Dermis microvascular lymphatic vessel endothelial cell (primary cell): ENCODE measurements at places on chromosomes 13 and 19.
A peak's percentile ranks its signal among the peaks of the same experiment; 100 is the strongest.

- no peak for DNase-seq
Measured at GRCh38 chr19:23855676-23856075, 59.0 kb upstream of the ZNF726 start.

GRCh38 chr13:73212482-73212881 lies 153.7 kb downstream of the KLF5 start:
- no peak for DNase-seq

- peak; percentile 43 for DNase-seq
Measured at GRCh38 chr13:26254583-26255111, 718 bp downstream of the CDK8 start.

- DNase-seq: peak; percentile 38
Measured at GRCh38 chr19:11446652-11447301, 11.3 kb downstream of the PRKCSH start.

DNA sequence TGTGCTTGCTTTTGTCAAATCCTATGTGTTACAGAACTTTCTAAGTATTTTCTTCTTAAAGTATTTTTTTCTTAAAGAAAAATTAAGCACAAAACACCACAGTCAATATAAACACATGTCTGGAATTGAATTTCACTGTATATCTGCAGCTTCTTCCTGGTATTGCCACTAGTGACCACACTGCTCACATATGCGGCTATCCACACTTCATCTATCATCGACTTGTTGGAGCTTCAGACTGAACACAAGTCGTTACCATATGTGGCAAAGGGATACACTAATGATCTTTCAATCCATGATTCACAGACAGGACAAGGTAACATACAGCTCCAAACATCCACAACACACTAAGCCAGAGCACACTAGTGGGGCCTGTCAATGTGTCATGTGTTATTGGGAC lies 498.4 kb upstream of the ARGLU1 start:
- DNase-seq: no peak

DNA sequence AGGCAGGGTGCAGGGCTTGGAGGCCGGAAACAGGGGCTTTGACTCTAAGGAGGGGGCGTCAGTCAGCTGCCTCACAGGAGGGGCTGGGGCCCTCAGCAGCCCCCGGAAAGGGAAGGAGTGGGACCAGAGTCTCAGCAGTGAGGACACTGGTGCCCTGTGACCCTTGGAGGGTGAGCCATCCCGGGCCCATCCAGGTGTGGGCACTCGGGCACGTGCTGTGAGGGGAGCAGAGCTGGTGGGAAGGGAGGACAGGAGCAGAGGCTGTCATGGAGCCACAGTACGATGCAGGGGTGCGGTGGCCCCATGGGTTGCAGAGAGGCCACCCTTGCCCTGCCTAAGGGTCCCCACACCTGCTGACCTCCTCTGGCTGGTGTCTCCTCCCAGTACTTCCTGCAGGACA lies 19.1 kb upstream of the ZNF544 start:
- no peak for DNase-seq

DNA sequence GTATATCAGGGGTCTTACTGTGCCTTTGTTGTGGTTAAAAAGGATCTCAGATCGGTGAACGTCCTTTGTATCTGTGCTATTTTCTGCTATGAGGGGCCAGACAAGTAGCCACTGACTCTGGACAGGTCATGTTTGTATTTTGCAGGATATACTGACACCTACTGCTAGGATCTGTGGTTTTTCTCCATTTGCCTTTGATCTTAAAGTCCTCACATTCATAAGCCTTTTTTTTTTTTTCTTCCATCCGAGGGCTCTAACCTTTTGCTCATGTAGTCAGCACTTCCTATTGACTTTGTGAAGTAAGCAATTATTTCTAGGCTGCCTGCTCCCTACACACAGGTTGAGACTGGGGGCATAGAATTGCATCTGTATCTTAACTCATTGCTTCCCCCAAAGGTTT lies 106.2 kb downstream of the SLITRK5 start:
- no peak for DNase-seq

DNA sequence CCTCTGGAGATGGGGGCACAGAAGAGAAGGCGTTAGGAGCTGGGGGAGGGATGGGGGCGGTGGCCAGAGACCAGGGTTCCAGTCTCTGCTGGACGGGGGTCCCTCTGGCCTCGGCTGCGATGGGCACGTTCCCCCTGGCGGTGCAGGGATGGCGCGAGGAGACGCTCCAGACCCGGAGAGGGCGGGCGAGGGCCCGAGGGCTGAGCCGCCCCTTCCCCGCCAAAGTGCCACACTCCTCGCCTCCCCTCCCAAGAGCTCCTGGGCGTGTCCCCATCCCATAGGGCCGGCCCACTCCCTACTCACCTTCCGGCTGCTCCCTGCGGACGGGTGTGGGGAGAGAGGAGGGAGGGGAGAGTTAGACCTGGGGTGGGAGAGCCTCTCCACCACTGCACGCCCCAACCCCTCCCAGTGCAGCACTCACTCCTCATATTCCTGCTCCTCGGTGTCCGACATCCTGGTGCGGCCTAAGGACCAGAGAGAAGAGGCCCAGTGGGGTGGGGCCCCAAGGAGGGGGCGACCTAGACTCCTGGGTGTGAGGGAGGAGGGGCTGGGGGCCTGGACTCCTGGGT lies 2.2 kb downstream of the TNNT1 start:
- no peak for DNase-seq

- no peak for DNase-seq
Measured at GRCh38 chr13:72537395-72537780, 190.0 kb downstream of the MZT1 start.

- DNase-seq: no peak
Measured at GRCh38 chr13:103104340-103104739, 38.1 kb upstream of the SLC10A2 start.

DNA sequence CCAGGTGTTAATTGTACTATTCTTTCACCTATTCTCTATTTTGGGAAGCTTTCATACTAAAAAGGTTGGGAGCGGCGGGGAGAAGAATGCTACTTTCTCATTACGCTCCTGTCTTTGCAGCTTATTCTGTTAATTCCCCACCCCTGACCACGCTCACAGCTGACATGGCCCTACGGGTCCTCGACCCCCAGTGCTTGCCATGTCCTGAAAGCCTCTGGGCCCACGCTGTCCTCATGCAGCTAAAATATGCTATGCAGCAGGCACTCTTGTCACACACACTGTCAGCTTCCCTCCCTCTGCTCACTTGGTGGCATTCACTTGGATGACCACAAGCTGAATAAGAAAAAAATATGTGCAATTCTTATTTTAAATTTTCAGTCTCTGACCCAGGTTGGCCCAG lies 126.3 kb downstream of the RNF17 start:
- no peak for DNase-seq

DNA sequence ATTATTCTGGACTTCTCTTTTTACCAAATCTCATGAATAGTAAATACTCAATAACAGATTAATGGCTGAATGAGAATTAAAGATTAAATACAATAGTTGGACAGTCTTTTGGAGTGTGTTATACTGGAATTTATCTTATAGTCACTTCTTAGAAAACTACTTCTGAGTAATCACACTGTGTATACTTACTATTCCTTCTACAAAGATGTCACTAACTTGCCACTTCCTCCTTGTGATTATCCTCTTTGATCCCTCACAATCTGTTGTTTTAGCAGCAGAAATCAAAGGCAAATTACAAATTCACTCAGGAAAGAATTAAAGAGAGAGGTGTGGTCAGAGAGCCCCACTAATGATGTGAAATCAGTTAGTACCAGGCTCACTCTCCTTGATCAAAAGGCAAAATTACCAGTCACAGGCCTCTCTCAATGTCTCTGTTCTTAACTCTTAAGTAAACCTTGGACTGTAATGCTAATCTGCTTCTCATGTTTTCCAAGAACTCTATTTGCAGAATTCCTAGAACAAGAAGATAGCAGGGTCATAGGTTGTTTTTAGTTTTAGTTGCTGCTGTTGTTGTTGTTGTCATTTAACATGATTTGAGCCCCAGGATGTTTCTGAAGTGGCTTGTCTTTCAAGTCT lies 37.3 kb upstream of the FNDC3A start:
- no peak for DNase-seq

- DNase-seq: no peak
Measured at GRCh38 chr19:29476528-29476927, 49.3 kb upstream of the VSTM2B start.

DNA sequence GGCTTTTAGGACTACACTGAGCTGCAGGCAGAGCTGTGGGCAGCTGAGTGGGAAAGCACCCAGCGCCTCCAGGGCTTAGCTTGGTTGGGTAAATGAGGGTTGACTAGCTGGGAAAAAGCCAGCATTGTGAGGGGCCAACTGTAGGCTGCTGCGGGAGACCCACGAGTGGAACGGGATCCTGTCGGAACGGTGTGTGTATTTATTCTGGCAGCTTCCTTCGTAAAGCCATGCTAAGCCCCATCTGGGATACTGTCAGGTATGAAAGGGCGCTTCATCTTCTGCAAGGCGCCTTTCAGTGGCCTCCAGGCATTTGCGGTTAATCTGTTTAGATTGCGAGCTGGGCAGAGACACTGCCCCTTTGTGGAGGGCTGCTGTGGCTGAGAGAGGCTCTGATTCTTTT lies 39.5 kb upstream of the CNMD start:
- DNase-seq: no peak

DNA sequence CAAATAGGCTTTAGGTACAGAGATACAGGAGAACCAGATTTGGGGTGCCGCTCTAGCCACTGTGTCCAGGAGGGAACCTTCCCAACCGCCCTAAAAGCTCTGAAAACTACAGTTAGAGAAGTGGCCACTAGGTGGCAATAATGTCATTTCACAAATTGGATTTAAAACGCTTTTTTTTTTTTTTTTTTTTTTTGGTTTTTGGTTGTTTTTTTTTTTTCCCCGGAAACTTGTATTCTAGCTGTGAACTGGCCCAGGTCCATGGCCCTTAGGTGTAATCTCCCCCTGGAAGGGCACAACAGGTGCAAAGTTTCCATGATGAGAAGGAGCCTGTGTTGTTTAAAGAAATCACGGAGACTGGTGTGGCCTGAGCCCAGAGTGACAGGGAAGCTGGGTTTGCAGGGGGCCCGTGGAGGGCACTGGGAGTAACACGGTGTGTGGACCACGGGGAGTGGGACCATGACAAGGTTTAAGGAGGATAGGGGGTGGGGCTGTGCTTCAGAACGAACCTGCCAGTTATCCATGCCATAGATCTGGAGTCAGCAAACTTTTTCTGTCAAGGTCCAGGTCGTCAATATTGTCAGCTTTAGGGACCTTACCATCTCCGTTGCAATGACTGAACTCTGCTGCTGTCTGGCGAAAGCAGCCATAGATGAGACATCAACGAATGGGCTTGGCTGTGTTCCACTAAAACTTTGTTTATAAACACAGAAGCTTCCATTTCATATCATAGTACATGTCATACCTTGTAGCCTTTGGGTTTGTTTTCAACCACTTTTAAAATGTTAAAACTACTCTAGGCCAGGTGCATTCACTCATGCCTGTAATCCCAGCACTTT lies 10.1 kb downstream of the OR1I1 start:
- DNase-seq: peak; percentile 75

- no peak for DNase-seq
Measured at GRCh38 chr19:11151181-11151580, 4.4 kb downstream of the SPC24 start.

DNA sequence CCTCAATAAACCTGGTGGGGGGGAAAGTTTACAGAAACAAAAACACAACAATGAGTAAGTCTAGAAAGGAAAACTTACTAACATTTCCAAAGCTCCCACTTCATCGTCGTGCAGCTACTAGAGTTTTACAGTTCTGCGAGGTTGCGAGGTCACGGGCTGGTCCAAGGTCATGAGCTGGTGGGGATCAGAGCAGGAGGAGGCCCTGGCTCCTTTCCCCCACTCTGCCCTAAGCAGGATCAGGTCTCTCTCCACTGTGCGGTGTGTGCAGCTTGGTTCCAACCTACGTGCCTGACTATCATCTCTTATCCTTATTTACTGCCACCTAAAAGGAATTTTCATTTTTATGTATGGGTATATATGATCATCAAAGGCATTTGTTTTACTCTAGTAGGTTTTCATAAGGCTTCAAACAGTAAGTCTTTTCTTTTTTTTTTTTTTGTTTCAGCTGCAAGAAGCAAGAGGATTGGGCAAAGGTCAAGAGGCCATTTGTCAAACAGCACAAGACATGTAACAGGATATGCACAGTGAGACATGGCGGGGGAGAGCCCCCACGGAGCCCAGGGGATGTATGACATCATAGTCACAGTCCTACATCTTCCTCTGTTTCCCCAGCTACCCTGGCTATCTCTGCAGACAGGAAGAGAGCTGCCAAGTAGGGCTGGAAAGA lies 76.6 kb upstream of the POMP start:
- DNase-seq: peak; percentile 34

DNA sequence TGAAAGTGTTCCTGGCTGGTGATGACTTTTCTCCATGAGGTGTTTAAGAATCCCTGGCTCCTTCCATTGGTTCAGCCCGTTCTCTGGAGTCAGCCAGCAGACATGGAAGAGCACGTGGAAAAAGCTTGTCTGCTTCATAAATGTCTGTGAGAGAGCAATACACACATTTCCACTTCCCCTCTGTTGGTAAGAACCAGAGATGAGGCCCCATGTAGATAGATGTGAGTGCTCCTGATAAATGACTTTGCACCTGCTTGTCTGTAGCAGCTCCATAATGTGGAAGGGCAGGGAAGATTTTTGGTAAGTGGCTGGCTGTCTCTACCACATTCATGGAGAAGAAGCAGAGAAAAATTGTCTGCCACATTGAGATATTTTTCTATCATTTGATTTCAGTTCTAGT lies 325.8 kb downstream of the LMO7 start:
- no peak for DNase-seq

- no peak for DNase-seq
Measured at GRCh38 chr19:16376241-16376640, 51.6 kb downstream of the KLF2 start.

DNA sequence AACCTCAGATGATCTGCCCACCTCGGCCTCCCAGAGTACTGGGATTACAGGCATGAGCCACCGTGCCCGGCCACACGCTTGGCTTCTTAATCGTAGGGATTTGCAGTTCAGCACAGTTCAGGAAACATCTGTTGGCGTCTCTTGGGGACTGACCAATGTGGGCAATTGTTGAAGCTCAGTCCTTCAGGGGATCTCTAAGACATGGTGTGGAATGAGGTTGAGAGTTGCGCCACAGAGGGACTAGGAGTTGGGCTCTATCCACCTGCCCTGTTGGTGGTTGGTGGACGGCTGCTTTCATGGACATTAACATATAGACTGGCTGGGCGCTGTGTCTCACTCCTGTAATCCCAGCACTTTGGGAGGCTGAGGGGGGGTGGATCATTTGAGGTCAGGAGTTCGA lies 37.3 kb upstream of the SIN3B start:
- no peak for DNase-seq

DNA sequence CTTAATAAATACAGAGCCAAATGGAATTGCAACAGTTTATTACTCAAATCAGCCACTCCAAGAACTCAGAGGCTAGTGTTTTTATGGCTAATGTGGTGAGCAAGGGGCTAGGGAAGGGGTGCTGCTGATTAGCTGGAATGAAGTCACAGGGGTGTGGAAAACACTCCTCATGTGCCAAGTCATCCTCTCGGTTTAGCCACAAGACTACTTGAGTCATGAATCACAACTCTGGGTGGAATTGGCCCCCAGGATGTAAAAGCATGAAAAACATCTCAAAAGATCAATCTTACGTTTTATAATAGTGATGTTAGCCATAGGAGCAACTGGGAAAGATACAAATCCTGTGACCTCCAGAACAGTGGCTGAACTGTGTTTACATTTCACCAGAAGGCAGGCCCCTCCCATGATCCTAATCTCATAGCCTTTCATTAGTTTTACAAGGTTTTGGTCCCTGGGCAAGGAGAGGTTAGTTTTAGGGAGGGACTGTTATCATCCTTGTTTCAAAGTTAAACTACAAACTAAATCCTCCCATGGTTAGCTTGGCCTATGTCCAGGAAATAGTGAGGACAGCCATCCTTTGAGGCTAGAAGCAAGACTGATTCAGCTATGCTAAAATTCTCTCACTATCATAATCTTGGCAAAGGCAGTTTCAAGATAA lies 2020.1 kb upstream of the PCDH20 start:
- no peak for DNase-seq

- DNase-seq: no peak
Measured at GRCh38 chr19:38035515-38036495, 128.8 kb downstream of the SIPA1L3 start.
